BJ (cell line): ENCODE measurements at places on chromosomes 5 and 9.

DNA sequence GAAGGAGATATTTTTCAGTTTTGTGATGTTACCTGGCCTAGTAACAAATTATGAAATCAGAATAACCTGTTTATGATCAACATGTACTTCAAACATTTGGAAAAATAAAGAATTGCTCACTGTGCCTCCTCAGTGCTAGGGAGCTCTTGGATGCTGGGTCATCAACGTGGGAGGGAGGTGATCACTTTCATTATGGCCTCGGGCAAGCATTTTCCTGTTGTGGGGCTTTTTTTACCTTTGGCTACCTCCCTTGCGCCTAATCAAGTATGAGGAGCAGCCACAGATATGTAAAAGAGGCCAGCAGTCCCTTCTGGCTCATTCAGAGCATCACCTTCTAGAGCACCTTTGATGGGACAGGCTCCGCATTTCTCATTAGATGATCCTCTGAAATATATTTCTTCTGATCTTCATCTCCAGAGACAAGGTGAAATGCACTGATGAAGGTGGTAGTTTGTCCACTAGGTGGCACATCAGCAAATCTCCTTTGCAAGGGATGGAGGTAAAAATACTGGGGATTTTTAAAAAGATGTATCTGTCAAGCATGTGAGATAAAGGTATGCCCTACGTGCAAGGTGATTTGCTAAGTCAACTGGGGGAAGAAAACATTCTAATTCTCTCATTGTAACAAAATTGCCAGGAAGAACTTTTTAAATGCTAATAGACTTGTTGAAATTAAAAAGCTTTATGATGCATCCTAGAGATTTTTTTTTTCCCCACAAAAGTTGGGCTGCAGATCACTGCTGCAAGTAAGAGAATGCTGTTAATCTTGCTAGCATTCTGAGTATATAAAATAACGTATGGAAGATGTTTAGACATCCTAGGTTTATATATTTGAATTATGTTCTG, 218.2 kb downstream of the MAST4 start:
- no peak for DNase-seq

GRCh38 chr9:111599092-111599954, at the start of gene PTGR1:
TSS of gene PTGR1 (minus strand) at chr9:111599647. CDS start at chr9:111597422, 2,225 bp downstream.
- DNase-seq: peak; percentile 35

DNA sequence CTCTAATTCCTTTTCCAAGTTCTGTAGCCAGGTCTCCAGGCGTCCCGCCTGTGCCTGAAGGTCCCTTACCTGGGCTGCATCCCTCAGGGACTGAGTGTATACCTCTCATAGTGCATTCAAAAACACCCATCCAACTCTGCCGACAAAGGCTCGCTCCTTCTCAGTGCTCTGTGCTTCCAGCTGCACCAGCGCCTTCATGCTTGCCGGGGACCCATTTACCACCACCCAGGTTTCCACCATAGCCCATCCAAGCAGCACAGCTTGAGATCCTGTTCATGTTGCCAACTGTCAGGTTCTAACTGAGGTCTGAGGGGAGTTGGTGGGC, 794.5 kb downstream of the EFNA5 start:
- no peak for DNase-seq

DNA sequence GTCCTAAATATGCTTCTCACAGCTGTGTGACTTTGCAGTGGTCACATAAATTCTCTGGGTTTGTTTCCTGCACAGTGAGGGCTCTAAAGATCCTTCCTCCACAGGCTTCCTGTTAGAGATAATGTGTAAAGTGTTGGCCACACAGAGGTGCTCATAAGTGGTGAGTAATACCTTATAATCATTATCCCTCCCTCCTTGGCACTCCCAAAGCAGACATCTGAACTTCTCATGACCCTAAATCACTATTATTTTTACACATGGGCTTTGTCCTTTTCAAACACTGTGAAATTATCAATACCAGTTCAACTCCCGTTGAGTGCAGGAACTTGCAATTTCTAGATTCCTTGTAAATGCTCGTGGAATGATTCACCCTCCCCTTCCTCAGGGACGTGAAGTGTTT, 100.2 kb downstream of the BRINP1 start:
- no peak for DNase-seq

DNA sequence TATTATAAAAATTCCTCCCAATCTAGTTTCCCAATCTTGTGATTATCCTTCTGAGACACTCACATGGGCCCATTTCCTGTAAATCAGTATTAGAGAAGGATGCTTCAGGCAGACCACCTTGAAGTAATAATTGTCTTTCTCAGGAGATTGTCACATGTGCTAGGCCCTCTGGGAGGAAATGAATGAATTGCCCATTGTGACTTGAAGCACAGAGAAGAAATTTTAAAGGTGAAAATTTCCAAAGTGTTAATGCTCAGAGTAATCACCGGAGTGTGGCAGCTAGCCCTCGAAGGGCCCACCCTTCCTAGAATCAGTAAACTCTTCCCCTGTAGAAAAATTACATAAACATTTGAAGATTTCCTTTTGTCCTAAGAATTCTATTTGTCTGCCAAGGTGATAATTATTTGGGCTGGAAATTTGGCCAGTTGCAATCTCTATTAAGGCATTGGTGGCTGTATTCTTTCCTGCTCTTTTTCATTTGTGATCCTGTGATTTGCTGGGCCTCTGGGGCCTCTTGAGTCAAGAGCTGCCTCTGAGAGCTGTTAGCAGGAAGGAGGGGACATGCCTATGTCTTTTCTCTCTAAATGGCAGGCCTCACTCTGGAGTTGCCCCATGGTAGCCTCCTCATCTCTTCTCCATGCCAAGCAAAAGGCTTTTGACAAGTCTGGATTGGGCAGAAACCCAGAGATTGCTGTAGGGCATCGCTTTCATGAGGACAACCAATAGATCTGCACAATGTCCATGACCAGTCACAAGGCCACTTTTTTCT, 371.5 kb upstream of the ACTBL2 start:
- no peak for DNase-seq

DNA sequence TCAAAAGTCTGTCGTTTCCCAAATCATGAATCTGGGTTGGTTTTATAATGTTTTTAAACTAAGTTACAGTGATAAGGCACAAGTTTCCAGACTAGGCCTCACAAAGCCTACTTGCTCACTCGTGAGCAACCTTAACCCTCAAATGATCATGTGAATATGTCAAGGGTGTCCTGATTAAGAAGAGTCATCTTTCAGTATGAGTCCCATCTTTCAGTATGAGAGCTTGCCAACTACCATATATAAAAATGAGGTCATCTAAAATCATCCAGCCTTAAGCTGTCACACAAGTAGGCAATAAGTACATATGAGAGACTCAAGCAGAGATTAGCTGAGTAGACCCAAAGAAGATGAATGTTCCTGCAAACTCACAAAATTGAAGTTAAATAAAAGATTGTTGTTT, 668.4 kb upstream of the FAM174A start:
- no peak for DNase-seq

DNA sequence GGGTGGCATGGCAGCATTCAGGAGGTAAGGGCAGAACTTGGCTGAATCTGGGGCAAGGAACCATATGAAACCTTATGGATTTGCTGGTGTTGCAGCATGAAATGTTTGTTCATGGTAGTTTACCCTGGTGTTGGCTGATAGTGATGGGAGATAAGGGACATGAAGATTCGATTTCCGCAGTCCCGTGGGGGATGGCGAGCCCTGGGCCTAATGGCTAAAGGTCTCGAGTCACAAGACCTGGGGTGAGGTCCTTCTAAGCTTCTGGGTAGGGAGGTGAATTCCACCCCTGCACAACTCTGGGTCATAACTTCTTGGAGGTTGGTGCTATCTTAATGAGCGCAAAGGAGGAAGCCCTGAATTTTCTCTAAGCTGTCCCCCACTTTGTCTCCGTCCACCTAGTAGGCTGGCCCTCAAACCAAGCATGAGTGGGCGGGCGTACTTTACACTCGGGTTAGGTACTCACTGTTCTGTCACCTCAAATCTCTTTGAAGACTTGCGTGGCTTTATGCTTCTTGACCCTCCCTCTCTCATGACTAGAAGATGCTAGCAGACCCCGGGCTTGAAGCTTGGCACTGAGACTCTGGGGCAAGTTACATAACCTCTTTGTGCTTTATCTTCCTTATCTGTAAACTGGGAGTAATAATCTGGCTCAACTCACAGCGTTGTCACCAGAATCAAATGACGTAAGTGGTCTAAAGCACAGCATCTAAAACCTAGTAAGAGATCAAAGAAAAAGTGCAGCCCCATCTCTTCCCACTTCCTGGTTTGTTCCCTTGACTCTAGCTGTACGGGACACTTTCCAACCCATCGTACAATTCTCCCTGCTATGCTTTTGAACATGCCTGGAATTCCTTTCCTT, 72.5 kb downstream of the BASP1 start:
- no peak for DNase-seq

DNA sequence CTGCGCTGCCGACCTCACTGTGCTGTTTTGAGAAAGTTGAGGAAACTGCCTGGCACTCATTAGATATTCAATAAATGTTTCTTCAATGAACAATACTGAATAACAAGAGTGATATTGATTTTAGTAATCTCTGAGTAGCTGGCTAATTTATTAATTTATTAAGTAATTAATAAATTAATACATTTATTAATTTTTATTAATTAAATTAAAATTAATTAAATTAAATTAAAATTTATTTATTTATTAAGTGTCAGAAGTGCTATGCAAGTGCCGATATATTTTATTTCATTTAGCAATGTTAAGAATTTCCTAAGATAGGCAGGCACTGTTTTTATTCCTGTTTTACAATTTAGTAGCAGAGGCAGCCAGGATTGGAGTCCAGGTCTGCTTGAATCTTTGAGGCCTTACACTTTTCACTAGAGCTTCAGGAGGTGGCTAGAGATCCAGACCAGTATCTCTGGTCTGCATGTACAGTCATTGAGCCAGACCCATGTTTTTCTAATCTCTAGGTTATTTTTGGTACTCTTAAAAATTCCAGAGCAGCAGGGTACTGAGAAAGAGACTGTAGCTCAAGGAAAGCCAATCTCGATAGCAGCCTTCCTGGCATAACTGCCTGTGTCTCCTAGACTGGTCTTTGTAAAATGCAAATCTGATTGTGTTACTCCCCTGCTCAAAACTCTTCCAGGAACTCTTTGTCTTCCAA, 109.2 kb downstream of the ARHGEF28 start:
- DNase-seq: no peak

- no peak for DNase-seq
Measured at GRCh38 chr5:42620579-42621216, 135.9 kb upstream of the CCDC152 start.

DNA sequence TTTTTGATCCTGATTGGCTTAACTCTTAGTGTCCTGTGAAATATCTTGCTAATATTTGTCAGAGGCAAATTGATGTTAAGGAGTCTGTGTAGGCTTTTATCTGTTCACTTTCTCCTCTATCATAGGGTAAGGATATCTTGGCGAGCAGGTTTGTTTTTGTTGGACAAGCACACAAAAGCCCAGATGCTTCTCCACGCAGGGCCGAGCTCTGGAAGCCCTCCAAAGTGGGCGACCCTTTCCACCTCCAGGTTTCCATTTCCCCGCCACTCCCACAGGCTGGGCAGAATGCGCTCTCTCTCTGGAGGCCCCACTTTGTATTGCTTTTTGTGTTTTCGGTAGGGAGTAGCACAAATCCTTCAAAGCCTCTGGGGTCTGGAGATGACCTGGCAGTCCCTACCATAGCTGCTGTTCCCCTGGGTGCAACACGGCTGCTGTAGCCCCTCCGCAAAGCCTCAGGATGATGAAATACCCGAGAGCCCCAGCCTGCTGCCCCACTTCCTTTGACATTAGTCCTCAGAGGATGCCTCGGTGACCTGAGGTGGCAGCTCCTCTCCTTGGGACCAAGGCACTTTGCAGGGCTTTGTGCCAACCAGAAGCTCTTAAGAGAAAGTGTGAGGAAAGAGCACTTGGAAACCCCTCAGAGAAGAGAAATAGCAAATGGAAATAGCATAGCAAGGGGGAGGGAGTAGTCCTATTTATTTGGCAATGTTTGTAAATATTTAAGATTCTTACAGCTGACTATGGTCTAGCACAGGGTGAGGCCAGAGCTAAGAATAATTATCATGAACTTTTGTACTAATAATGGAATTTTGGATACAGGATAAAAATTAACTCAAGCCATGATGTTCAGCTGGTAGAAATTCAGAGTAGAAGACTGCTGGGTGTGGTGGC, 122.8 kb downstream of the ARHGEF28 start:
- peak; percentile 24 for DNase-seq

GRCh38 chr5:131928957-131929356, 16.5 kb downstream of the MEIKIN start:
- DNase-seq: no peak

GRCh38 chr9:130938652-130939404, at the start of gene FIBCD1:
TSS of gene FIBCD1 (minus strand) at chr9:130939247. CDS start at chr9:130938607, 640 bp downstream.
- DNase-seq: no peak

DNA sequence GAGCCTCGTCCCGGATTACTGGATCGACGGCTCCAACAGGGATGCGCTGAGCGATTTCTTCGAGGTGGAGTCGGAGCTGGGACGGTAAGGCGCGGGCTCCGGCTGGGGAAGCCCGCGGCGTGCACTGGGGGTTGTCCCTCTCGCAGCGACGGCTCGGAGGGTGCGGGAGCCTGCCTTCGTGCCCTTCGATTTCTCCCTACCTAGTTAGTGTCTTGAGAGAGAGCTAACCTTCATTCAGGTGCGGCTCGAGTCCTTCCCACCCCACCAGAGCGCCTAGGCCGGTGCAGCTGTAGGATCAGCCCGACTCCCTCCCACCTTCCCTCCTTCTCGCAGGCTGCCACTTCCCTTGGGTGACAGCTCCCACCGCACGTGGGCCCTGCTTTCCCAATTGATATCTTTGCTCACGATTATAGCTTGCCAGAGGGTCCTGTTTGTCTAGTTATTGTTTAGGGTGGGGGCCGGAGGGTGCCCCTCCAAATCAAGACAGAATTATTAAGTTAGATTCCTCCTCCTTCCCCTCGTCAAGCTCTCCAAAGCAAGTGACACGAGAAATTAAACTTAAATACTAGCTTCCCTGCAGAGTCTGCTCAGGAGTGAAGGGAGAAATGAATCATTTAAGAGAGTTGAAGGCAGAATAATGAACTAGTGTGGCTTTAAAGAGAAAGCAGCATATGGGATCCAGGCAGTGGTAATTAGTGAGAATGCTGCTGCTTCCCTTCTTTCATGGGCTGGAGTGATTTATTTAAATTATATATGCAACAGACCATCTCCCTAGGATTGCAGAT, 569 bp downstream of the CAMK4 start:
- DNase-seq: no peak

DNA sequence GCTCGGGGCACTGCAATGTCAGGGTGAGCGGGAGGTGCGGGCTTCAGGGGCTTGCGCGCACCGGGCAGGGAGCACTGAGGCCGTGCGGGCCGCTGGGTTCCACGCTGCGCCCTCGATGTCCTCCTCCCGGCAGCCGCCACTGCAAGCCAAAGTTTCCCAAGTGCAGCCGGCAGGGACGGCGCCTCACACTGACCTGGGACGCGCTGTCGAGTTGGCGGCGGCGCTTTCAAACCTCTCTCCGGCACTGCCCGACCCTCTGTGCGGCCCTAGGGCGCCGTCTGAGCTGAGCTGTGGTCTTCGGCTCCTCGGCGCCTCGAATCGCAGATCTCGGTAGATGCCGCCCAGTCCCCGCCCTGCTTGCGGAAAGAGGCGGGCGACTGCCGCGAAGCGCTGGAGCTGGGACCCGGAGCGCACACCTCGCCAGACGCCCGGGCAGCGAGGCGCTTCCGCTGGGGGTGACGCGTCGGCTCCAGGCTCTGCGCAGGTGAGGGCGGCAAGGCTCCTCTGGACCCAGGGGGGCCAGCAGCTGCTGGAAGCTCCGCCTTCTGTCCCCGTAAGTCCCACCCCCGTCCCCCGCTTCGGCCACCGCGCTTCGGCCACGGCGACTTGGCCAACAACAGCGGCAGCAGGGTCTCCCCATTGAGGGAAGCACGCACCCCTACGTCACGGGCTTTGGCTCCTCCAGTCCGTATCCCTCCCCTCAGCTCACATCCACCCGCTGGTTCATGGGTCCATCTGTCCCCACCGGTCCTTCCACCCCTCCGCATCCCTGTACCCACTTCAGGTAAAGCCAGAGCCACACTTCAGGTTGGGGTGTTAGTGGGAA, at the start of gene ANKRD34B:
Gene ANKRD34B (minus strand): TSS at position 320 of the 826 bp plus-strand sequence. CDS start 10,261 bp downstream, outside the sequence.
- no peak for DNase-seq
